ENCODE measurements at places on chromosomes 7 and 10.

GRCh38 chr7:113922049-113922448, 3.2 kb upstream of the PPP1R3A start:
- no peak for DNase-seq

DNA sequence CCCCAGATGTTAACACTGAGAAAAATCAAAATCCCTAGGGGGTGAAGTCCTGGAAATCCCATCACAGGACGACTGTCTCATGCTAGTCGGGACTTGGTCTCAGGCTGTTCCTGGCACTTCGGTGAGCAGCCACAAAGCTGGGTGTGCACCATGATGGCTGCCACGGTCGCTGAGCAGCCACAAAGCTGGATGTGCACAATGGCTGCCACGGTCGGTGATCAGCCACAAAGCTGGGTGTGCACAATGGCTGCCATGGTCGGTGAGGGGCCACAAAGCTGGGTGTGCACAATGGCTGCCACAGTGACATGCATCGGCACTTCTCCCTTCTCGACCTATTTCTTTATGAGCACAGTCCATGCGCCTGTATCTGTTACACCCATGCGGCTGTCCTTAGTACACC, 505.1 kb downstream of the TCERG1L start:
- DNase-seq = no peak

DNA sequence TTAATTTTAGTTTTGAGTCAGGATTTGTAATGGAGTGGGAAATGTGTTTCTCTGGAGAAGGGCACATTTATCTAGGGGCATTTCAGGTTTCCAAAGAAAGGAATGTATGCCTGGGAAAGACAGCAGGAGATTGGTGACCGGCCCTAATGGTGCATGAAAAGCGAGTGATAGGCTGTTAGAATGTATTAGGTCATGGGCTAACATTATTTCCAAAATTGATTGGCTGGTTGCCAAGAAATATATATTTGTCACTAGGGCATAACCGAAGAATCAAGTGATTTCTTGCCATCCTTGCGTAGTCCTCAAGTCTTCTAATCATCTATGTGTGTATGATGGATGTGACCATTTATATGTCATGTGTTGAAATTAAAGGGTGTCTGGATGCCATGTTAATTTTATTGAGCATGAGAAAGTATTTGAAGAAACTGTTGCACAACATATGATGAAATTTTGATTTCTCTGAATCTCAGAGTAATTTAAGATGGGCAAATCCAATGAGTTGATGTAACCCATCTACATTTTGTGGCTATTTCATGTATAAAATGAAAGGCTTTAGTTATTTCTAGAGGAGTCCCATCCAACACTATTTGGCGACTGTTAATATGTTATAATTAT, 248.4 kb downstream of the BMPER start:
- DNase-seq = no peak

DNA sequence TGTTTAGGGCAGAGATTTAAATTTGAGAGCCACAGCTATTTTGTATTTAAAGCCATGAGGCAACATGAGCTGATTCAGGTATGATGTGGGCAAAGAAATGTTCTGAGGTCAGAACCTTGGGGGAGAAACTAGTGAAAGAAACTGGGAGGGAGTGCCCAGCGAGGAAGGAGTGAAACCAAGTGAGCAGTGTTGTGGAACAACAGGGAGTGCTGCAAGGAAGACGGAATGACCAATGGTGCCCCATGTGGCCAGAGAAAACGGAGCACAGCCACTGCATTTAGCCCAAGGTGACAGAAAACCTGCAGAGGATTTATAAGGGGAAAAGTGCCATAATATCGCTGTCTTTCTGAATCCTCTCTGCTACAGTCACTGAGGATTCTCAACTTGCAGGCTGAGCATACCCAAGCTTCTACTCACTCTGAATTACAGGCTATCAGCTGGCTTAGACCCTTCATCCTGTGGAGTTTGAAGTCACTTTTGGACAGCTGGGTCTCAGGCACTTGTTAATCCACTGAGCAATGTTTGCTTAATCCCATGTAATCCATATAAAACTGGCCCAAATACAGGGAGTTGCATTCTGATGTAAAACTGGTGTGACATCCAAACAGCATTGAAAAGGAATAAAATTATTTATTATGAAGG, 777.3 kb downstream of the CCSER2 start:
- DNase-seq = no peak

- DNase-seq = no peak
These were observed 128.7 kb downstream of the TSPAN12 start for GRCh38 chr7:120729245-120729644.

- no peak for DNase-seq
These were observed 14.9 kb upstream of the MXI1 start for GRCh38 chr10:110192552-110192951.

GRCh38 chr7:47479821-47480575, 101.9 kb downstream of the TNS3 start:
- no peak for DNase-seq

DNA sequence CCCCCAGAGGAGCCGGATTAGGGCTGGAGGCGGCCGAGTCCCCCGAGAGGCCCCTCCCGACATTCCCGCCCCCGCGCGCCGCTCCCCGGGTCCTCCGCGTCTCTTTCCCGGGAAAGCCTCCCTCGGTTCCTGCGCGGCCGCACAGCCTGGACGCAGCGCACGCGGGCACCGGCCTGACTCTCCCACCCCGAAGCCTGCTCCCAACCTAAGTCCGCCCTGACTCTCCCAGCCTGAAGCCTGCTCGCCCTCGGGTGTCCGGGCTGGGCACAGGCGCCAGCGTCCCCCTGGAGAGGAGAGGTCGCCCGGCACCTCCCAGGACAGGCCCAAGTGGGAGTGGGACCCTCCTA, 441 bp upstream of the VENTX start:
- no peak for DNase-seq

DNA sequence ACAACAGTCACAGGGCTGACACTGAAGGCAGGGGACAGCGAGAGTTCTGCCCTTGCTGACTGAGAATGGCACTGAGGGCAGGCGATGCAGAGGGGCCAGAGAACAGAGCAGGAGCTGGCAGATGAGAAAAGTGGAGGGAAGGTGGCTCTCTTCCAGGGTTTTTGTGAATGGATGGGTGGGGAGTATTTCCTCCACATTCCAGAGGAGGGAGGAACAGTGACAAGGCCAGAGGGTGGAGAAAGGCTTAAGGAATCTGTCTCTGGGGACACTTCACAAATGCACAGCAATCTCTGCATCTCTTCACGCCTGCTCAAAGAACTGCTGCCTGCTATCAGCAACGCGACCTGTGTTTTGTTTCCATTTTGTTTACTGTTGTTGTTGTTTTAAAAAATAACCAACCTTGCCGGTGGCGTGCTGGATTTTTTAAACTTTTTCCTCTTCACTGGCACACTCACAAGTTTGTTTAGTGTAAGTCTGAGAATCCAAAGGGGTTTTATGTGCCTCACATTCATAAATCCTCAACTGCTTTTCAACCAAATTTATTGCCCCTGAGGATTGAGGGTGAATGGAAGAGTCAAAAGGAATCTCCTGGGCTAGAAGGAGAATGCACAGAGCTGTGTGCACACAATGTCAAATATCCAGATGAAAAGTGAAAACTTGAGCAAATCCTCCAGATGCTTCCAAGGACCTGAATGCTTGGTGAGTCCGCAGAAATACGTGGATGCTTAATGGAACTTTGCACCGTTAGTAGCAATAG, 129.3 kb downstream of the GLI3 start:
- DNase-seq = no peak

DNA sequence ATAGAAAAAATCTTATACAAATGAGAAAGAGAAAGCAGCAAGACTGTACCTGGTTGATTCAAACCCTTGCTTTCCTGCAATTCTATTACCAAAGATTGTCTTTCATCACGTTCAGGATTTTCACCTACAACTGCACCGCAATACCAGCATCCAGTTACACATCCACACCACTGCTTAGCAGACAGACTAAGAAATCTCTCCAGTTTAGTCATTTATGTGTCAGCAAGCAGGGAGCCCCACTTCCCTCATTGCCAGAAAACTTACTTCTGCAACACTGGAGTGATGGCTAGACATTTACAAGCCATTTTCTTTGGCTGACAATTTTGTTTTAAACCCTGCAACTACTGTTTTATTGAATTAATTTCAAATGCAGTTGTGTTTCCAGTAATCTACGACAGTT, 359.6 kb upstream of the MEOX2 start:
- no peak for DNase-seq

- no peak for DNase-seq
These were observed 30.0 kb upstream of the MYH16 start for GRCh38 chr7:99242682-99243081.

- DNase-seq = no peak
These were observed 580 bp downstream of the ZNF775 start for GRCh38 chr7:150379441-150380379.

GRCh38 chr10:5550621-5551530, 26.1 kb downstream of the CALML3 start:
- no peak for DNase-seq

GRCh38 chr10:5981529-5981928, 4.2 kb upstream of the IL15RA start:
- no peak for DNase-seq
